ENCODE measurements at places on chromosomes 12 and 14. TPM values are rescaled to one million over a fixed set of nuclear protein-coding genes. Genes with fewer than 3 reads are reported as not detected.

- DNase-seq: no peak
Measured at GRCh38 chr14:63781686-63782085, 53.8 kb upstream of the SGPP1 start.

- no peak for DNase-seq
Measured at GRCh38 chr14:73754911-73755360, 40.8 kb upstream of the PNMA1 start.

DNA sequence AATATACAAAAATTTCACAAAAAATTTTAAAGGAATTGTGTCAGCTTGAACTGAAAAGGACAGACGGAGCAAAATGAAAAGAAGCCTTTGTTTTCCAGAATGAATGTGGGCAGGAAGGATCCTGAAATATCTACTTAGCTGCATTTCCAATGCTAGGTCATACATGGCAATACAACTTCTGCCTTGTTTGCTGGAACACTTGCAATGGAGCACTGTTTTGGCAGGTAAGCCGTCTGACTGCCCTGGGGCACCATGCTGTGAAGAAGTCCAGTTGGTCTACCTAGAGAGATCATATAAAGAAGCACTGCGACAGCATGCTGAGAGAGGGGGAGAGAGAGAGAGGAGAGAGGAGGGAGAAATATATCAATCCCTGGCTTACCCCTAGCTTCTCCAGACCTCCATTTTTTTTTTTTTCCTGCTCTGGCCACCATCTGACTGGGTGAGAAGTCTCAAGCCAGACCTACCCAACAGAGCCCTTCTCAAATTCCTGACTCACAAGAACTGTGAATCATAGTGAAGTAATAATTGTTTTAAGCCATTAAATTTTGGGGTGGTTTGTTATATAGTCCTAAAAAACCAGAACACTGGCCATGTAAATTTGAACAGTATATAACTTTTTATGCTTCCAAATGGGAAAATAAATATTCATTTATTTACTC lies 97.1 kb upstream of the PRICKLE1 start:
- no peak for DNase-seq

DNA sequence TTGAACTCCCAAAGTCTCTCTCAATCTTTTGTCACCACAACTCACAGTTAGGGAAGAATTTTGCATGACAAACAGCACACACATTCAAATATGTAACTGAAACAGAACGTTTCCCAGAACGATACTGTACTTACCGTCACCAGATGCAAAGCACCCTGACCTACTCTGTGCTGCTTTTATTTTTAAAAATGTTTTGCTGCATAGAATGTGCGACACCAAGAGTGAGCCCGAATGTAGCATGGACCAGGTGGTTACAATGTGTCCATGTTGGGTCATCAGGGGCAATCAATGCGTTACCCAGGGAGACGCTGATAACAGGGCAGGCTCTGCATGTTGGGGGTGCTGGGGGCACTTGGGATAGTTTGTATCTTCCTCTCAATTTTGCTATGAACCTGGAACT lies 14.6 kb upstream of the EIF5 start:
- no peak for DNase-seq

- no peak for DNase-seq
Measured at GRCh38 chr14:88333036-88333435, 10.0 kb upstream of the KCNK10 start.

DNA sequence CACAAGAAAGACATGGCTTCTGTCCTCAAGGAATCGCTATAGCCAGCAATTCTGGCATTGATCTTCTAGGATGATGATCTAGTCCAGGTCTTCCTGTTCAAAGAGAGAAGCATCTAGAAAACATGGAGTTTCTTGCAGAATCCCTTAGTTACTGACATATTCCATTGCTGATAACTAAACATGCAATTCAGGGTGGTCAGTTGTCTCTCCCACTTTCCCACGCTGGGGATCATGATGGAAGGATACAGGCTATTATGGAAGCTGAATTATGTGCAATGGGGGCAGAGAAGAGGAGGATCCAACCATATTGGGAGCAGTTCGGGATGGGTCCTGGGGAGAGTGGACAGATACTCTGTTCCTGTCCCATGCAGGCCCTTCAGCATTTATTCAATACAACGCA lies 9.8 kb upstream of the RPH3A start:
- no peak for DNase-seq

DNA sequence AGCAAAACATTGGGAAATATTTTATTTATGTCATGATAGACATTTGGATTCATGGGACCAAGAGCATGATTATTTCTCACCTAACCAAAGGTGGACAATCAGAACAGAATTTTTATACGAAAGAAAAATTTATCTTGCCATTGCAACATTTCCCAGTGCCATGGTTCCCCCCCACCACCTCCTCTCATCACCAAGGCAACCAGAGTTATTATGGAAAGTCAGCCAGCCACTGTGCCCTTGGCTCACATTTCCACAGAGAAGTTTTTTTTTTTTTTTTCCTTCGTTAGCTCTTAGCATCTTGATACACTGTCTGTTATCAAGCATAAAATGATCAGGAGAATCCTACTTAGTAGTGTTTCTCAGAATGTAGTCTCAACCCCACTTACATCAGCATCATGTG lies 176.4 kb upstream of the TMTC1 start:
- DNase-seq: no peak

DNA sequence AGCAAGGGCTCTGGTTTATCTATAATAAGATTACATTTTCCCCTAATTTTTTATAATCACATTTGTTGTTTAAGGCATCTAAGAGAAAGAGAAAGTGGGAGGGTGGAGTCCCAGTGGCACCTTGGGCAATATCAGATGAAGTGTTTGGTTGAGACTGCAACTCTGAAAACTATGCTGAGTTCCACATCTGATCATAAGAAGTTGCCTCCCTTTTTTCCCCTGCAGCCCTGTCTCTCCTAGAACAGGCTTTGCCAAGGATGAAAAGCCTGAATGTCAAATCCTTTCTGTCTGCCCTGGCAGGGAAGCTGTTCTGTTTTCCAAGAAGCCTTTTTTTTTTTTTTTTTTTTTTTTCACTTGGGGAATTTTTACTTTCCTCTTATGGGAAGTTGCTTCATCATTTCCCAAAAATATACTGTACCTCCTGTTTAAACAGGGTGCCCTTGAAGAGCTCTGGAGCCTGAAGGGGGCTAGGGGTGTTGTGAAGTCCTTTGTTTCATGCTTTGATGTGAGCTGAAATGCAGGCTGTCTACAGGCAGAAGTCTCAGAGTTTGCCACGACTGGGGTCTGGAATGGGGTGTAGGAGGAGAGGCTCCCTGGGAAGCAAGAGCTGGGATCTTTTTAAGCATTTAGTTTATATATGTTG lies 71.3 kb downstream of the SUSD6 start:
- peak; percentile 60 for DNase-seq

- no peak for DNase-seq
Measured at GRCh38 chr12:15931590-15932053, 20.5 kb downstream of the DERA start.

GRCh38 chr12:15404485-15404884 lies 82.2 kb downstream of the PTPRO start:
- no peak for DNase-seq

GRCh38 chr14:75049731-75050201 lies 1.5 kb downstream of the MLH3 start:
- no peak for DNase-seq

GRCh38 chr14:51527073-51527472 lies 124.6 kb upstream of the FRMD6 start:
- no peak for DNase-seq

The CEP128 gene
- total RNA-seq: 7.4 TPM

The OVCH1 gene
- total RNA-seq: 1.4 TPM

The MAP3K9 gene
- total RNA-seq: 14.5 TPM

The CATSPERB gene
- total RNA-seq: 12.8 TPM

The ANKRD9 gene
- 44.4 TPM for total RNA-seq

All from upper lobe of left lung (tissue), 6 donors.